Urinary bladder (tissue), 4 donors: ENCODE measurements at places on chromosomes 11 and 22.

DNA sequence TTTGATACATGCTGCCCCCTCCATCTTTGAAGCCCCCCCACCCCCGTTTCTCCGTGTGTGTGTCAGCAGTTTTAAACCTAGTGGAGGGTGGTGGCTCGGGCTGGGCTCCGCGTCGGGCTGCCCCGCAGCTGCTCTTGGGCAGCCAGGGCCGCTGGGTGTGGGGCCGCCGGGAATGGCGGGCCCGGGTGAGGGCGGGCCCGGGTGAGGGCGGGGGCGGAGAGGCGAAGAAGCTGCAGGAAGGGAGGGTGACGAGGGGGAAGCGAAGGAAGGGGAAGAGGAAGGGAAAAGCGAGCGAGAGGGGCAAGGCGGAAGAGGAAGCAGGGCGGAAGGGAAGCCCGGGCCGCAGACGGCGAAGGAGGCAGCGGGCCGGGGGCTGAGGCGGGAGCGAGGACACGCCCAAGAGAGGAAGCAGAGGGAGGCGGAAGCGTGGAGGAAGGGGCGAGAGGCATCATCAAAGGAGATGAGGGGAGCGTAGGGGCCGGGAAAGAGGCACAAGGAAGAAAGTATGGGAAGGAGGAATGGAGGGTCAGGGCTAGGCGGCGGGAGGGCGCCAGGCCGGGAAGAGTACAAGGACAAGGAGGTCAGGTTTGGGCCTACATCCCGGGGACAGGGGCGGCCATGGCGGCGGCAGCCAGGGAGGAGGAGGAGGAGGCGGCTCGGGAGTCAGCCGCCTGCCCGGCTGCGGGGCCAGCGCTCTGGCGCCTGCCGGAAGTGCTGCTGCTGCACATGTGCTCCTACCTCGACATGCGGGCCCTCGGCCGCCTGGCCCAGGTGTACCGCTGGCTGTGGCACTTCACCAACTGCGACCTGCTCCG lies 82.4 kb downstream of the BCR start:
- no peak for DNase-seq

GRCh38 chr11:19980957-19981669 lies 179.2 kb downstream of the DBX1 start:
- DNase-seq, result no peak

GRCh38 chr11:110279881-110280280 lies 16.5 kb downstream of the RDX start:
- no peak for DNase-seq

- no peak for DNase-seq
Observed at GRCh38 chr11:64876229-64876750, 2.1 kb downstream of the EHD1 start.

DNA sequence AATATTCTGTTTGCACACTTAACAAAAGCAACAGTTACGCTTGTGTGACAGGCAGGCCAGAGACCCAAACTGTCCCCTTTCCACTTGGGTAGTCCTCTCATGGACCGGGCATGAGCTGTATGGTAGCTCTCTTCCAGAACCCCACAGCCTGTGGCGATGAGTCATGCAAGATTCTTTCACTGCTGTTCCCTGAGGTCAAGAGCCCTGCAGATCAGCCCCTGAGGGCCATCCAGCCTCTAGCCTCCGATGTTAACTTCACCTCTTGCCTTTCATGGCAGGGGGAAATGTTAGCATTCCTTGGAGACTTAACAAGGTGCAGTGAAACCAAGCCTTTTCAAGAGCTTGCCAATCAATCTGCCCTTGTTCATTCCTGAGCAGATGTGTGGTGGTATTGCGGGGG lies 63.2 kb upstream of the DEUP1 start:
- DNase-seq, result no peak
